ENCODE measurements at places on chromosomes 1 and 21. TPM values are rescaled to one million over a fixed set of nuclear protein-coding genes. Genes with fewer than 3 reads are reported as not detected.

The FAM110D gene
- total RNA-seq, result 0.92 TPM

The CDA gene
- total RNA-seq, result not detected

The ACTA1 gene
- 0.23 TPM for total RNA-seq

The RGS18 gene
- 1.8 TPM for total RNA-seq

The SPATA45 gene
- 3.2 TPM for total RNA-seq

Measured in diencephalon (tissue), 1 donor.